ENCODE measurements at places on chromosomes 16 and 17. TPM values are rescaled to one million over a fixed set of nuclear protein-coding genes. Genes with fewer than 3 reads are reported as not detected.
A peak's percentile ranks its signal among the peaks of the same experiment; 100 is the strongest.

The SHCBP1 gene
- 5.6 TPM for total RNA-seq

GRCh38 chr17:45398800-45399199 is 33.9 kb downstream of the ARHGAP27 start:
- DNase-seq, result no peak

DNA sequence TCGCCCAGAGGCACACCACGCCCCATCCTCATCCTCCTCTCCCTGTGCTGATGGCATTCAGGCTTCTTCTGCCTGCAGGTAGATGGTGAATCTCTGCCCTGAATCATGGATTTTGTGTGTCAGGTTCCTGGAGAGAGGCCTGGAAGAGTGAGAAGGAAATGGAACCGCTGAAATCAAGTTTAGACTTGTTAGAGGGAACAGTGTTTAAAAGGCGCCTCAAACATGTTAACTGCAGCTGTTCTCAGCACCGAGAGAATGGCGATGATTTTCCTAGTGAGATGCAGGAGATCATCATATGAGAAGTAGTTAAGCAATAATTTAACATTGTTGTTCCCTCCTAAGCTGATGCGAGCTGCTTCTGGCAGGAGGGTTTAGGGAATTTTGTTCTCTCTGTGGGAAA is 744.4 kb upstream of the EEF2KMT start:
- DNase-seq, result no peak

The EPX gene
- total RNA-seq, result not detected

GRCh38 chr16:62021161-62021581 is 15.1 kb downstream of the CDH8 start:
- DNase-seq, result no peak

GRCh38 chr16:11791144-11791828 is 5.8 kb downstream of the ZC3H7A start:
- DNase-seq, result peak; percentile 51

- DNase-seq, result no peak
Observed at GRCh38 chr16:57261806-57262205, 16.7 kb downstream of the ARL2BP start.
